ENCODE measurements at places on chromosomes 5 and 9. TPM values are rescaled to one million over a fixed set of nuclear protein-coding genes. Genes with fewer than 3 reads are reported as not detected.

GRCh38 chr5:67731886-67732285 lies 483.7 kb upstream of the PIK3R1 start:
- H3K36me3 ChIP-seq, result no peaks in the 10 kb centered on the region
- no peak for DNase-seq
- no peak overlapping the region for H3K27ac ChIP-seq
- no peak overlapping the region for H3K4me3 ChIP-seq

SPINK1 gene
- total RNA-seq, result not detected

GRCh38 chr5:113232667-113233066 lies 202.1 kb downstream of the TSSK1B start:
- H3K27me3 ChIP-seq, result no peaks in the 10 kb centered on the region
- H3K27ac ChIP-seq, result no peak overlapping the region
- H3K4me1 ChIP-seq, result peaks cover 4% of the 10 kb centered on the region

SPATA31C1 gene
- total RNA-seq, result not detected

- H3K4me1 ChIP-seq, result no peaks in the 10 kb centered on the region
- H3K27ac ChIP-seq, result no peak overlapping the region
- no peaks in the 10 kb centered on the region for H3K36me3 ChIP-seq
- no peaks in the 10 kb centered on the region for H3K27me3 ChIP-seq
- no peak for DNase-seq
- H3K4me3 ChIP-seq, result no peak overlapping the region
Measured at GRCh38 chr9:132823370-132824145, 54.5 kb downstream of the AK8 start.

ERCC6L2 gene
- 22.9 TPM for total RNA-seq

TMEM174 gene
- not detected for total RNA-seq

TUSC1 gene
- 45.7 TPM for total RNA-seq

SLC36A2 gene
- total RNA-seq, result 0.75 TPM

DNA sequence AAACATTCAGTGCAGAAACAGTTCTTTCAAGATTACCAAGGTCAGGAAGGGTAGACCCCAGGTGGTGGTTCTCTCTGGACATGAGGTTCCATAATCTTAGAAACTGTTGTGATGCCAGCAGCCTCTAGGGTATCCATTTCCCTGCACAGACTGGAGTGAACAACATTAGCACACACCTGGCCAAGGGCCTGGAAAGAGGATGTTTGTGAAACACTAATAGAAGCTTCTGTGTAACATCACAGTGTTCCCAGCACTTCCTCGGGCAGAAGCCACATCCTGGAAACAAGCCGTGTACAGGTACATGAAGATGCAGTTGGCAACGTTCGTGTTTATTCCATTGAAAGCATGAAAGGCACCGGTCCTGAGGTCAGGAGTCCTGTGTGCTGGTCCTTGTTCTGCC lies 598.2 kb upstream of the KLF4 start:
- H3K4me1 ChIP-seq, result no peaks in the 10 kb centered on the region
- no peaks in the 10 kb centered on the region for H3K36me3 ChIP-seq
- no peak overlapping the region for H3K27ac ChIP-seq
- no peaks in the 10 kb centered on the region for H3K27me3 ChIP-seq
- no peak overlapping the region for H3K4me3 ChIP-seq

GRCh38 chr9:86052556-86053468 lies 46.5 kb downstream of the GOLM1 start:
- no peaks in the 10 kb centered on the region for H3K36me3 ChIP-seq
- H3K27me3 ChIP-seq, result no peaks in the 10 kb centered on the region
- no peak overlapping the region for H3K4me3 ChIP-seq
- H3K27ac ChIP-seq, result no peak overlapping the region
- no peaks in the 10 kb centered on the region for H3K4me1 ChIP-seq

GRCh38 chr5:126094991-126095390 lies 328.2 kb upstream of the GRAMD2B start:
- H3K36me3 ChIP-seq, result no peaks in the 10 kb centered on the region
- H3K4me3 ChIP-seq, result no peak overlapping the region
- no peak overlapping the region for H3K27ac ChIP-seq
- no peaks in the 10 kb centered on the region for H3K27me3 ChIP-seq

DNA sequence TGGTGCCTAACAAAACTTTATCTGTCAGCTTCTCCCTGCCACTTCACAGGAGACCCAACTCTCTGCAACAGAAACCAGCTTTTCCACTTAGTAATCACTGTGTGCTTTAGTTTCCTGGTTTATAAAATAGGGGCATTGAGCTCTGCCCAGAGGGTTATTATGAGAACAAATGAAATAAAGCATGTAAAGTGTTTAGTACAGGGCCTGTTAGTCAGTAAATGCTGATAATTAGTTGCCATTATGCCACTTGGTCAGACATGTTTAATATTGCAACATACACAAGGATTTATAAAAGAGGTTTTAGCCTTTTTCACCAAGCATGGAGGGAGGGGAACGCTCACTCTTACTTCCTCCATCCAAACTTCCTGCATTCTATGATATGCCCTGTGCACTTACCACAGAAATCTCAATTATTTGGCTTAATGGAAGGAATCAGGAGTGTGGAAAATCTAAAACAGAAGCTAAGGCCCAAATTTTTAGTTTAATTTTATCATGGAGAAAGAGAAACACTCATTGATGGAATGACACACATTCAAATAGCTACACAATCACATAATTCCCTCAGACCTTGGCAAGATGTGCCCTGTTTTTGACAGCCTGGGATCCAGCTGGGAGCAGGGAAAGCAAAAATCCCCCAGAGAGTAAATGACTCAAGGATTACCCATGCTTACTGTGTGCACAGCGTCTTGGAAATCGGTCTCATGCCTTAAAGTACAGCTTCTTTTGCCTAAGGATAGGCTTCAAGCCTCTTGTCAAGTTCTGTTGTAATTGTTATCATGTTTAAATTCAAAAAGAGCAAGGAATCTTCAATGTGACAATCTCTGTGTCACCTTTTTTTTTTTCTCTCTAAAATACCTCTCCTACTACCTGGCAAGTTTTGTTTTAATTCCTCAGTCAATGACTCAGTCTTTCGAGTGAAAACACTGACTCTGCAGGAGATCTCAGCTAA lies 34.0 kb downstream of the ZNF474 start:
- H3K27ac ChIP-seq, result peak overlapping the region; percentile 54
- H3K27me3 ChIP-seq, result no peaks in the 10 kb centered on the region
- H3K4me1 ChIP-seq, result peaks cover 13% of the 10 kb centered on the region
- no peak overlapping the region for H3K4me3 ChIP-seq

GRCh38 chr5:60529001-60529400 lies 171.0 kb downstream of the DEPDC1B start:
- H3K4me3 ChIP-seq, result no peak overlapping the region
- peak overlapping the region; percentile 85 for H3K27ac ChIP-seq
- no peaks in the 10 kb centered on the region for H3K36me3 ChIP-seq

SPAAR gene
- 4.0 TPM for total RNA-seq

LCN15 gene
- not detected for total RNA-seq

DNA sequence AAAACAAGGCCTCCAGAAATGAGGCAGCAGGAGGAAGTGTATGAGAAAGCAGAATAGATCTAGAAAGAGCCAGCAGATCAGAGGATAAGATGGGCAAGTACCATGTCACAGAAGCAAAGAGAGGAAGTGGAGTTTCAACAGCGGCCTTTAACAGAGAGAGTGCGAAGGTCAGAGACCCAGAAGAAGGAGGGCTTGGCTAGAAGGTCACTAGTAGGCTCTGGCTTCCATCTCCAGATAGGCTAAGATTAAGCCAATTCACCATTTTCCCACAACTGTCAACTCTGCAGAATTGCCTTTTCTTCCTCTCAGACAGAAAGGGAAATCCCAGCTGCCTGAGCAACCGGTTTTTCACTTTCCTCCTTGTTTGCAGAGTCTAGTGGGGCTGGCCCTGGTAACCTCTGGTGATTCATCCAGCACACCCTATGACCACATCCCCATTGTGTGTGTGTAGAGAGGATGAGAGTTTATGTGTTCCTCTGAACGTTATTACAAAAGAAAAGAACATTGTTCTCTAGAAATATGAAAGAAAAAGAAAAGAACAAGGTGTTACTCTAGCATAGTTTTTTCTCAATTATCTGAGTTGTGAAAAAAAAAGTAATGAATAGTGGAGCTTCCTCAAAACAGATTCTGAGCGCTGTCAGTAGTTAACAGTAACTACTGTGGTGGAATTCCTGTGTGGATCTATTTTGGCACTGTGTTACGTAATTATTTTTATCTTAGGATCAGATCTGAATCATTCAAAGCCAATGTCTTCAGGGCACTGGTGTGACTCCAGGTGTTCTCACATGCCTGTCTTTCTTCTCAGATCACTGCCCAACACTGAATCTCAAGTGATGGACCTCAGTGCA lies 220.4 kb downstream of the ARRDC3 start:
- H3K4me1 ChIP-seq, result no peaks in the 10 kb centered on the region
- no peaks in the 10 kb centered on the region for H3K27me3 ChIP-seq
- no peak overlapping the region for H3K27ac ChIP-seq
- no peaks in the 10 kb centered on the region for H3K36me3 ChIP-seq
- no peak overlapping the region for H3K4me3 ChIP-seq
- DNase-seq, result peak; percentile 41

DNA sequence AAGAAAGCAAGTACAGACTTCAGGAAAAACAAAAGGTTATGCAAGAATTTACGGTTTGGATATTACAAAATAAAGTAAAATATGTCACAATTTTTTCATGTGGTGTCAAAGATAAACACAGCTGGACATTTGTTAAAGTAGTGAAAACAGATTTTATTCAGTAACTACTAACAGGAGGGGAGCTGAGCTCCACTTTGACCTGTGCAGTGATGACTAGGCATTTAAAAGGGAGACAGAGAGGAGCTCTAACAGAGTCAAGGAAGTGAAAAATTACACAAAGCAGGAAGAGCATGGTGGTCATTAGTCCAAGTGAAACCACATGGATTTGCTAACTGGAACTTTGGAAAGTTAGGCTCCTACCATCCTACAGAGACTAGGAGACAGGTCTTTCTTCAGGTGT lies 263.6 kb upstream of the PCSK5 start:
- H3K27ac ChIP-seq, result no peak overlapping the region
- no peaks in the 10 kb centered on the region for H3K4me1 ChIP-seq
- H3K27me3 ChIP-seq, result no peaks in the 10 kb centered on the region
- DNase-seq, result no peak
- H3K4me3 ChIP-seq, result no peak overlapping the region

DNA sequence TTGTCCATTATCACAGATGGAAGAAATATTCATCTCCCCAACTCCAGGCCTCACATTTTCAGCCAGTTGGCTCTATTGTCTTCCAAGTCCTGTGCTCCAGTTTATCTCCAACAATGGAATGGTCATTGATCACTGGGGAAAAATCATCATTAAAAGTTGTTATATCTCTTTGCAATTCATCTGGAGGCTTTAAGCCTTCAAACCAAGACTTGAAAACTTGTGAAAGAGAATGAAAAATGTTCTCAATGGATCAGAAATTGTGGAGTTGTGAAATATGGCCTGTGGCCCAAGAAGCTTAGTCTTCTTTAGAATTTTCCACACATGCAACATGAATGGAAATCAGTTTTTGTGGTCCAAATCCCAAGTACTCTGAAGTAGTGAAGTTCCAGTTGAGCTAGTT lies 569.6 kb downstream of the EBF1 start:
- H3K4me1 ChIP-seq, result no peaks in the 10 kb centered on the region
- no peak for DNase-seq
- H3K36me3 ChIP-seq, result no peaks in the 10 kb centered on the region
- no peak overlapping the region for H3K27ac ChIP-seq

WWC1 gene
- total RNA-seq, result not detected

DNA sequence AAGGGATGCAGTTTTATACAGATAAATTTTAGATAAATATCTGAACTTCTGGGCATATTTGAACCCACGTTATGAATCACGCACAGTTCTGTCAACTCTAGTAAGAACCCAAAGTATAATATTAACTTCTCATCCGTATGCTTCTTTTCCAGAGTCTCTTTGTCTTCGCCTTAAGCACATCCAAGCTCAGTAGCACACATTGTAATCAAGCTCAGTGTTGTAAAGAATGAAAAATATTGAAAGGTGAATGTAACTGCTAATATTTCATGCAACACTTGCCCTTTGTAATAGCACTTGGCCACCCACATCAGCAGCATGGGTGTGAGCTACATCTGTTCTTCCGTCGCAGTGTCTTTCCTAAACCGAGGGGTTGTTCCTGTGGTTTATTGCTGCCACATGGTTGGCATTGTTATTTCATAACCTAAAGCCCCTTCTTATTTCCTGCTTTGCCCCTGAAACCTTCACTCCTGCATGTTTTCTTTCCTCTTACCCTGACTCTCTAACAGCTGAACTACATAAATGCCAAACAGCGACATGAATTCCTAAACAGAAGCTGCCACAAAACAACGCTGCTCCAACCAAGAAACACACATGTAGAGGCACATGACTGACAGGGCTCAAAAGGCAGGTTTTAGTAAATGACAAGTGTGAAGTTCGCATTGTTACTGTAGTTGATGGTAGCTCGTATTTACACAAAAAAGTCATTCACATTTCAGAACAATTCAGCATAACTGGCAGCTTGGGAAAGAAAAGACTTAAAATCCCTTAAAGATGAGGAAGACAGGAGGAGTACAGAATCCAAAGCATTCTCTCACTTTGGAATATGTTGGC lies 190.1 kb upstream of the MEF2C start:
- no peak overlapping the region for H3K27ac ChIP-seq
- no peaks in the 10 kb centered on the region for H3K36me3 ChIP-seq
- no peaks in the 10 kb centered on the region for H3K27me3 ChIP-seq
- no peaks in the 10 kb centered on the region for H3K4me1 ChIP-seq

IFNB1 gene
- total RNA-seq, result not detected

- H3K4me3 ChIP-seq, result no peak overlapping the region
- no peak overlapping the region for H3K27ac ChIP-seq
- H3K4me1 ChIP-seq, result no peaks in the 10 kb centered on the region
- no peaks in the 10 kb centered on the region for H3K36me3 ChIP-seq
- no peaks in the 10 kb centered on the region for H3K27me3 ChIP-seq
Measured at GRCh38 chr5:66722686-66723085, 126.5 kb downstream of the MAST4 start.

GRCh38 chr5:119389288-119390030 lies 33.6 kb downstream of the TNFAIP8 start:
- no peaks in the 10 kb centered on the region for H3K27me3 ChIP-seq
- no peak for DNase-seq
- no peaks in the 10 kb centered on the region for H3K36me3 ChIP-seq

DNA sequence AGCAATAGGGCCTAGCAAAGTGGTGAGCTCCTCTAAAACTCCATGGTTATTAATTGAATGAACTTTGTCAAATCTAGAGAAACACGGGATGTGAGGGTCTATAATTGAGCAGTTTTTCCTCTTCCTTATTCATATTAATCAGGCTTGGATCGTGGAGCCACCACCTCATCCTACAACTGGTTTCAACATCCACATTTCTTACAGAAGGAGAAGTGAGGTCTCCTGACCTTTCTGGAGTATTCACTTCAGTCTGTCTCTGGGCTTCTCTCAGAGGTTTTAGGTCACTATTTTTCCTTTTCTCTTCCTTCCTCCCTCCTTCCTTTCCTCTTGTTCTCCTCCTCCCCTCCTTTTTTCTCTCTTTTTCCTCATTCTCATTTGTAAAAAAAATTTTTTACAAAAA lies 177.3 kb upstream of the ACTBL2 start:
- H3K36me3 ChIP-seq, result no peaks in the 10 kb centered on the region
- no peak overlapping the region for H3K27ac ChIP-seq
- H3K27me3 ChIP-seq, result no peaks in the 10 kb centered on the region
- H3K4me1 ChIP-seq, result peaks cover 2% of the 10 kb centered on the region
- DNase-seq, result no peak

All from ascending aorta (tissue), 2 donors.